ENCODE measurements at places on chromosomes 2 and 18. TPM values are rescaled to one million over a fixed set of nuclear protein-coding genes. Genes with fewer than 3 reads are reported as not detected.

The PRKAG3 gene
- total RNA-seq = 49.6 TPM

The REG1B gene
- not detected for total RNA-seq

The LIPG gene
- total RNA-seq = 2.2 TPM

The SCYGR4 gene
- not detected for total RNA-seq

The AQP12B gene
- not detected for total RNA-seq

The SLC35F5 gene
- total RNA-seq = 48.9 TPM

The ALMS1 gene
- total RNA-seq = 7.6 TPM

The PLCD4 gene
- 85.2 TPM for total RNA-seq

DNA sequence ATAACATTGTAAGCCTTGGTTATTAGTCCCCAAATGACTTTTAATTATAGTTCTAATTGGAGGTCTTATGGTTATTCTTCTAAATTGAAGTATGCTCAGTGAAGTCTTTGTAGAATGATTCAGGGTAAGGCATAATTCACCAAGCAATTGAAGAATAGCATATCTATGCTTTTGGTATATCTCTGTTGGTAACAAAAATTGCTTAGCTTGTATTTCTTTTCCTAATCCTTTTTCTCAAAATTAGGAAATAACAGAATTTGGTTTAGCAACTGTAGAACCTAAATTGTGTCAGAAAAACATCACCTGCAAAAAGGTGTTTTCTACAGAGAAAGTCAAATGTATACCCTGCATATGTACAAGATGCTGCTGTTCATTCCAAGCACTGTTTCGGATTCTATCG lies 189.2 kb upstream of the EPHA4 start:
- no peak for DNase-seq

GRCh38 chr2:168559187-168559586 lies 103.1 kb downstream of the CERS6 start:
- no peak for DNase-seq

- DNase-seq = peak; percentile 62
These were observed 11.9 kb downstream of the NR4A2 start for GRCh38 chr2:156320486-156321098.

- no peak for DNase-seq
These were observed 78.5 kb downstream of the PTPN4 start for GRCh38 chr2:119838179-119838578.

DNA sequence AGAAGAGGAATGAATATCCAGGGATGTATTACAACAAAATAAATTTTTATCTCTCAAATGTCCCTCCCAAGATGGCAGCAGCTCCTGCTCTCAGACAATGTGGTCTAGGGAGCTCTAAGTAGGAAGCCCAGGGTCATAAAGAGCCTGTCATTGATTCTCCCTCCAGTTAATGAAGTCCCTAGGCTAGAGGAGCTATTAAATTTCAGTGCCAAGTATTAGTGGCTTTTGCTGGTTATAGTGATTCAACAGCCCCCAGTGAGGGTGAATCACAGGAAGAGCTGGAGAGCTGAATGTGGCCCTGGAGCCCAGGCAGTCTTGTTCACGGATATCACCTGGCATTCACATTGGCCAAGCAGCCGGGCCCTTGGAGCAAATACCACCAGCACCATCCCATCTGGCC lies 109.8 kb upstream of the YPEL5 start:
- DNase-seq = no peak

GRCh38 chr2:189222468-189223105 lies 43.0 kb upstream of the COL5A2 start:
- DNase-seq = peak; percentile 13

DNA sequence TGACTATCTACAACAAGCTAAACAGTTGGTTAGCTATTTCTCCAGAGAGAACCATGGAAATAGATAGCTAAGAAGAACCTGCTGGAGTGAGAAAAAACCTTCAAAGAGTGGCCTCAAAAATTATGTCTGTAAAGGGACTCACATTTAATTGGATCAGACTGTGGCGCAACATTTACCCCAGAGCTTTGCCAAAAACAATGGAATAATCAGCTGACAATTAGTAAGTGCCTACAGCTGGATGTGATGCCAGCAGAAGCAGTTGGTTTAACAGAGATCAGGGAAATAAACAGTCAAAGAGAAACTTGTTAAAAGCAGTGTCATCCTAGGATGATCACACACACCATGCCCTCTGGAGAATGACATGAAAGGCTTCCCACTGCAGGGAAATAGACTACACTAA lies 310.7 kb downstream of the CLIP4 start:
- no peak for DNase-seq

- DNase-seq = no peak
These were observed 484 bp upstream of the DARS1 start for GRCh38 chr2:135985826-135986393.

- DNase-seq = no peak
These were observed 59.2 kb downstream of the RBMS1 start for GRCh38 chr2:160434254-160434948.

- peak; percentile 83 for DNase-seq
These were observed 125.5 kb downstream of the ANKRD44 start for GRCh38 chr2:197184959-197185586.

DNA sequence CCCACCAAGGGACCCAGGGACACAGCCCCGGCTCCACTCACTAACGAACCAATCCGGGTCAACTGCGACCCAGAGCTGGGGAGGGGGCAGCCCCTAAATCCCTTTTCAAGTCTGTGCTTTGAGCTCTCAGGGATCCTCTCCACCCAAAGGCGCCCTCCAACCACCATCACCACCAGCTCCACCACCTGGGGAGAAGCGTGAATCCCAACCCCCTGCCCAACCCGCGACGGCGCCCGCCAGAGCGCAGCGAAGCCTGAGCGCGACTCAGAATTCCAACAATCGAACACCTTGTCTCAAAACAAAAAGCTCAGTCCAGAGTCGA lies 497 bp downstream of the DSC3 start:
- DNase-seq = peak; percentile 26
